ENCODE measurements at places on chromosomes 5 and 9.

- no peak for DNase-seq
Measured at GRCh38 chr5:10581424-10581748, 17.5 kb downstream of the ANKRD33B start.

- no peak for DNase-seq
Measured at GRCh38 chr5:59617186-59617771, 276.2 kb downstream of the PDE4D start.

- no peak for DNase-seq
Measured at GRCh38 chr9:35102465-35102768, 514 bp downstream of the STOML2 start.

DNA sequence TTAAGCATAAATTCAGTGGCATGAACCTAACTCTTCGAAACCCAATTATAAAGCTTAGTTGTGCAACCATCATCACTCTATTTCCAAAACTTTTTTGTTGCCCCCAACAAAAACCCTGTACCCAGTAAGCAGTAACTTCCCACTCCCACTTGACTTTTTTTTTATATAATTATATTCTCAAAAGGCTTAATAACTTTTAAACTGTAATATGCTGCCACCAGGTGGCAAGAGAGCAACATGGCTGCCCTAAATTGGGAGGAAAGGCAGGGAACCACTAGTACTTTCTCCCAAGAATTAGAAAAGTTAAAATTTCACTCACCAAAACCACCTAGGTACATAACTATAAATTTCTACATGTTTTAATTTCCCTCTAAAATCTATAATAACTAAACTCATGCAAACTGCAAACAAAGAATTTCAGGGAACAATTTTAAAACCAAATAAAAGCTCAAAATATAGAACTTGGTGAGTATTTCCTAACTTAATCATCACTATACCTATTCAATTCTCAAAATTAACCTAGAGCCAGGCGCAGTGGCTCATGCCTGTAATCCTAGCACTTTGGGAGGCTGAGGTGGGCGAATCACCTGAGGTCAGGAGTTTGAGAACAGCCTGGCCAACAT lies 50.2 kb upstream of the RNF38 start:
- no peak for DNase-seq

- no peak for DNase-seq
Measured at GRCh38 chr9:128936171-128936865, 11.1 kb downstream of the DOLK start.

DNA sequence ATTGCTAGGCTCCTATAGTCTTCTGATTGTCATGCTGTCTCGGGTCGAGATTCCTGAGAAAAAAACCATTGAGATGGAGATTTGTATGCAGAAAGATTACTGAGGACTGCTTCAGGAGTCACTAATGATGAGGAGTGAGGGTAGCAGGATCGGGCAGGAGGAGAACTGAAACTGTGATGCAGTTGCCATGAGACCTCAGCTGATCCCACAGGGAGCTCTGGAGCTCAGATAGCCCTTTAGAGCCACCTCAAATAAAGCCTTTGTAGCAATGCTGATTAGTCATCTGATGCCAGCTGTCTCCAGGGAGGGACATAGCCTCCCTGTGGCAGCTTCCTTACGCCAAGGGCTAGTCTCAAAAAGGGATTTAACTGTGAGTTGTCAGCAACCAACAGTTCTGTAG lies 256.9 kb downstream of the DMAC1 start:
- DNase-seq: no peak
